CD4-positive, alpha-beta T cell treated with Interleukin-2 at 100 ng/mL for 4 hours (primary cell): ENCODE measurements at places on chromosomes 11 and 22.

DNA sequence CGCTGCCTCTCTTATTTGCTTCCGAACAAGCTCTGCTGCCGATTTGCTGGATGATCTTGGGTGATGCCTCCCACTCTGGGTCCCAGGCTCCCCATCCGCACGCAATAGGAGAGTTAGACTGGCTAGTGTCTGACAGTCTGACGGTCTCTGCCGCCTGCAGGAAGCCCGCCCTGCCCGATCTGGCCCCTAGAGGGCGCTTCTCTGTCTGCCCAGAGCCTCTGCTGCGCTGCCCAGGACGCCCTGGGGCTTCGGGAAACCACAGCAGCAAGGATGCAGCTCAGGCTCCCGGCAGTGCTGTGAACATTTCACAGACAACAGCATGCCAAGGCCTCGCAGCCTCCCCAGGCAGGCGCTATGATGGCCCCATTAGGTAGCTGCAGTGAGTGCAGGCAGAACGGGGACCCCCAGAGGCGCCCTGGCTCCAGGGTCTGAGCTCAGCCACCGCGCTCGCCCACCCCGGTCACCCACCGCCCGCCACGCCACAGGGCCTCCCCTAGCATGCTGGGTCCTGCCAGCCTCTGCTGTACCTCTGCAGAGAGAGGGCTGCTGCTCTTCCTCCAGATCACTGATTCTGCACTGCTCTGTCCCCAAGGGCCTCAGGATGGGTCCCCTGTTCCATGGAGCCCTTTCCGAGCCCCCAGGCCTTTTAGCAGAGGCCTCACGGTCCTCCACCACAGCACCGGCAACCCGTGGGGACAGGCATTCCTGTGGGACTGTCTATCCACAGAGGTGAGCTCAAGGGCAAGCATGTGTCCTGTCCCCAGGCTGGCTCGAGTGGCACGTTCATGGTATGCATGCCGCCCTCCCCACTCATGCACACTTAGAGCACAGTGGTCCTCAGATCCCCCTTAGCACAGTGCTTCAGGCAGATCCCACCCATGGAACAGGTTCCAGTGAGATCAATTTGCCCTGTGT is 4.3 kb upstream of the BAIAP2L2 start:
- DNase-seq, result peak; percentile 76

DNA sequence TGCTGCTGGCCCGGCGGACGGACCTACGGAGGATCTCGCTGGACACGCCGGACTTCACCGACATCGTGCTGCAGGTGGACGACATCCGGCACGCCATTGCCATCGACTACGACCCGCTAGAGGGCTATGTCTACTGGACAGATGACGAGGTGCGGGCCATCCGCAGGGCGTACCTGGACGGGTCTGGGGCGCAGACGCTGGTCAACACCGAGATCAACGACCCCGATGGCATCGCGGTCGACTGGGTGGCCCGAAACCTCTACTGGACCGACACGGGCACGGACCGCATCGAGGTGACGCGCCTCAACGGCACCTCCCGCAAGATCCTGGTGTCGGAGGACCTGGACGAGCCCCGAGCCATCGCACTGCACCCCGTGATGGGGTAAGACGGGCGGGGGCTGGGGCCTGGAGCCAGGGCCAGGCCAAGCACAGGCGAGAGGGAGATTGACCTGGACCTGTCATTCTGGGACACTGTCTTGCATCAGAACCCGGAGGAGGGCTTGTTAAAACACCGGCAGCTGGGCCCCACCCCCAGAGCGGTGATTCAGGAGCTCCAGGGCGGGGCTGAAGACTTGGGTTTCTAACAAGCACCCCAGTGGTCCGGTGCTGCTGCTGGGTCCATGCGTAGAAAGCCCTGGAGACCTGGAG is 74.1 kb downstream of the LRP5 start:
- DNase-seq, result no peak

DNA sequence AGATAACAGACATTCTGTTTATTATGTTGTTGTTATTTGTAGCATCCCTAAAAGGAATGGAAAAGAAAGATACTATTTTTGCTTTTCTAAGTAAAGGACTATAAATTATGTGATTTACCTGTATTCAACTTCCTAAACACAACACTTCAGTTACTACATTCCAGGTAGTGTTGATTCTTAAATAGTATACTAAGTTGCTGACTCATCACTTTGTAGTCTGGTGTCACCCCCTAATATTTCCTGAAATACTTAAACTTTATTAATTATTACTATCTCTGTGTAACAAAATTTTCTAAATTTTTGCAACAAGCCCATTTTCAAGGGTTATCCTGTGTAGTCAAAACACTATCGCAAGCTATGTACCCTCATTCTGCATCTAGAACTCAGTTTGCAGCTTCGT is 7.0 kb downstream of the SYTL2 start:
- no peak for DNase-seq

DNA sequence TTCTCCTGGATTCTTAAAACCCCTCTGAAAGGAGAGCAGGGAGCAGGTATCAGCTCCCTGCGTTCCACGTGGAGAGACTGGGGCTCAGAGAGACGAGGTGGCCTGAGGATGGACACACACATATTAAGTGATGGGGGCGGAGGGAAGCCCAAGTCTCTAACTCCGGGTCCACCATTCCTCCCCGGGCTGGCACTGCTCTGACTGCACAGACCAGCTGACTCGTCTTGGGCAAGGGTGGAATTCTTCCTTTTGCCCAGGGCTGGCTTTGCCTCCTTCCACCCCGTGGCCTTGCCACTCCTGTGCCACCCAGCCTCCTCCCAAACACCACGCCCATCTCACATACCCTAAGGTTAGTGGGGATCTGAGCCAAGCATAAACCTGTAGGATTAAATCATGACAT is 65.0 kb downstream of the BUD13 start:
- no peak for DNase-seq
